Small intestine (tissue), 16 donors: ENCODE measurements at places on chromosomes 3 and 15.
A peak's percentile ranks its signal among the peaks of the same experiment; 100 is the strongest.

DNA sequence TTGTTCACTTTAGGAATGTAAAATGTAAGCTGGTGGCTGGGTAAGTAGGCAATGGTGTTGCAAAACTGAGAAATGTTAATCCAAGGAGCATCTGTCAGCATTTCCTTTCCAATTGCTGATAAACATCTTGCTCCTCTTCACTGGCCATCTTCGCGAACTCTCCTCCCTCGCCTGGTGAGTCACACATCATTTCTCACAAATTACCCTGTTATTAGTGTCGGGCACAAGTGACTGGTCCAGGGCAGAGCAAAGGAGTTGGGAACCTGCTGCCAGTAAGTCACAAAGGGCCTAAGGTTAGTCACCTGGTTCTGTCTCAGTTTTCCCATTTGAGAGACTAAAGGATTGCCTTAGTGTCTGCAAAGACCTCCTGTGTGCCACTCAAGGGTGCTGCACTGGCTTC lies 13.0 kb downstream of the CERS3 start:
- no peak for DNase-seq

DNA sequence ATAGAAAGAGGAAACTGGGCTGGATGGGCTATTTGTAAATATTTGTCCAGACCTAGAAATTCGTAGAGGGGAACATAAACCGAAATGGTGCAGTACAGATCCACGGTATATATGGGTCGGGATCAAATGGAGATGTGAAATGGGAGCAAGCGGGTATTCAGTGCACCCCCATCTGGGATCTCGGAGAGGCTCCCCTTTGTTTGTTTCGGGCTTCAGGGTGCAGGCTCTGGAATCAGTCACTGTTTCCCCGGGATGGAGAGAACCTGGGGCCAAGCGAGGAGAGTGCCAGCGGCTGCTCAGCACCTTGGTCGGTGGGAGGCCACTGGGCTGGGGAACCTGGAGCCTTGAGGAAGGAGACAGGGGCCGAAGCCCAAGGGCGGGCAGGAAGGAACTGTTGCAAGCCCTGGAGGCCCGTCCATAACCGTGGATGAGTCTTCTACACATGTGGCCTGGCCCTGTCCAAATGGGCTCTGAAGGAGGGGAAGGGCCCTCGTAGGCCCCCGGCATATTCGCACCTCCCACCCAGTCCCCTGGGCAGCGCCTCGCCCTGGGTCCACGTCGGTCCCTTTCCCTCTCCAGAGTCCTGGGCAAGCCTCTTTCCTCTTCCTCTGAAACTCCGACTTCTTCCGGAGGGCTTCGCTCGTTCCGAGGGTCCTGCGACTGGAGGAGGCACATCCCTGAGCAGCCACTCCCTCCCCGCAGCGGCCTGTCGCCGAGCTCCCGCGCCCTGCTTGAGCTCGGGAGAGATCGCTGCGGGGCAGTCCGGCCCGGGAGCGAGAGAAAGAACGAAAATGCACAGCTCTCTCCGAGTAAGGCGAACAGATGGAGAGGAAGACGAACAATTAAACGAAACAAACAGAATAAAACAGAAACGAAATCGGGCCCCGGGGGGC lies 3.0 kb downstream of the ISL2 start:
- no peak for DNase-seq

DNA sequence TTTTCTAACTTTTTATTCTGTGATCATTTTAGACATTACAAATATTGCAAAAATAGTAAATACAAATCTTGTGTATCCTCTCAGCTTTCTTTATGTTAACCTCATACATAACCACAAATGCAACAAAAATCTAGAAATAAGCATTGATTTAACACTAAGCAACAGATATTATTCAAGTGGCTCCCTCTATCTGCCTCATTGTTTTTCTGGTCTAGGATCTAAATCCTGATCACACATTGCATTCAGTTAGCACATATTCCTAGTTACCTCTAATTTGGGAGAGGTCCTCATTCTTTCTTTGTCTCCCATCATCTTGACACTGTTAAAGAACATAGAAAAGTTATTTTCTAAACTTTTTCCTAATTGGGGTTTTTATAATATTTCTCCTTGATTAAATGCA lies 1126.0 kb downstream of the ROBO2 start:
- DNase-seq = no peak

- no peak for DNase-seq
These were observed 476.9 kb upstream of the PROK2 start for GRCh38 chr3:72261566-72262564.

DNA sequence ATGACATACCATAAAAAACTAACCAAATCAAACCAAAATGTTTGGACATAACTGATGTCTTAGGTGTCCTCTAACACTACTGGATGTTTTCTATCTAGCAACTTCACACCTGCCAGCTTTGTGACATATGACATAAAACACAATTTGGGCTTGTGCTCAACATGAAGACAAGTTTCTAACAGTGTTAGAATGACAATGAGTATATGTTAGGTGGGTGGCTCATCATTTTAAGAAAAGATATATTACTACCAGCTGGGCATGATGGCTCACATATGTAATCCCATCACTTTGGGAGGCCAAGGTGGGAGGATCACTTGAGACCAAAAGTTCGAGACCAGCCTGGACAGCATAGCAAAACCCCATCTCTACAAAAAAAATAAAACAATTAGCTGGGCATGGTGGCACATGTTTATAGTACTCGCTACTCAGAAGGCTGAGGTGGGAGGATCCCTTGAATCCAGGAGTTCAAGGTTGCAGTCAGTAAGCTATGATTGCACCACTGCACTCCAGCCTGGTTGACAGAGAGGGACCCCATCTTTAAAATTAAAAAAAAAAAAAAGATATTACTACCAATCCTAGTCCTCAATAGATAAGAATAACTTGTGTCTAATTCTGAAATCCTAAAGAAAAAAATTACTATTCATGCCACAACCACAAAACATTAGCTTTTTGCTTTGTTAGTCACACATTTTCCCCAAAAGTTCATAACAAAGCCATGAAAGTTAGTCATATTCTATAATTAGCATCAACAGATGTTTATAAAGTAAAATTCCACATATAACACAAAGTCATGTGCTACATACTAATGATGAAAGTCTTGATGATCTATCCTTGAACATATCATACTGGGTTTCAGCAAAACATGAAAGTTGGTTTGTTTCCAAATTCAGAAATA lies 59.9 kb downstream of the LRRFIP2 start:
- no peak for DNase-seq

- no peak for DNase-seq
These were observed 106.5 kb downstream of the ERC2 start for GRCh38 chr3:56361731-56362130.

DNA sequence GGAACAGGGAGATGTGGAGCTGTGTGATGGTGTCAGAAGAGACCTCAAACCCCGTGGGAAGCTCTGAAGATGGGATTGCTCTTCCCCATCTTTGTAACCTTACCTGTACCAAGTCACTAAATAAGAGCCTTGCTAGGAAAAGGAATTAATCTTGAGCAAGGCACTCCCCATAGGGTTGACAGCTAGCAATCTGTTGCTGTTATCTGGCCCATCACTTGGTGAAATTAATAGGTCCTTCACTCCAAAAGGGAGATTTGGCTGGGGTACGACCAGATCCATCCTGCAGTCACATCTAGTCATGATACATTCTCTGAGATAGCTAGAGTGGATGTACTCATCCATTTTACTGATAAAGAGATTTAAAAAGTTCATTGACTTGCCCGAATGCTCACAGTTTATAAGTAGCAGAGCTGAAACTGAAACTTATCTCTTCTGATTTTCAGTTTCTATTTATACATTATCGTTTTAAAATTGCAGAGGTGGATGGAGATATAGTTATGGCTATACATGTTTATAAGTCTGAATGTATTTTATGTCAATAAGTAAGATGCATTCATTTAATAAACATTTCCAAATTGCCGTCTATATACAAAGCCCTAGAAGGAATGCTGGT lies 299.1 kb upstream of the MCTP2 start:
- no peak for DNase-seq

- DNase-seq = no peak
These were observed 645.9 kb upstream of the KCNMB2 start for GRCh38 chr3:177890359-177890683.

GRCh38 chr15:65336493-65337435 lies 32.3 kb downstream of the RNU5B-1 start:
- no peak for DNase-seq

DNA sequence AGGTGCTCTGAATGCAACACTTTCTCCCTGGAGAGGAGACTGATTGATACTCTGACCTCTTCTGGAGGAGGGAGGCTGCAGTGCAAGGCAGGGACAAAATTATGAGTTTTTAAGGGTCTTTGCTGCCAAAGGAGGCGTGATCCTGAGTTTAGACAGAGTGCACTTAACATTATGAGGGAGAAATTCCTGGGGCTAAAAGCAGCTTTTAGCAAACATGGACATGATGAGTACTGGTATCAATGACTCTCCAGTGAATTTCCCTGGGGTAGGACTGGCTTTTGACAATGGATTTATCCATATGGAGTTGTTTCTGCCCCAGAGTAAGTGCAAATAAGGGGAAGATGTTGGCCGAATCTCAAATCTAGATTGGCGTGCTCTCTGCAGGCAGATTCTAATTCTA lies 133.1 kb downstream of the THSD4 start:
- no peak for DNase-seq

GRCh38 chr15:85306946-85307686 lies 73.3 kb upstream of the AKAP13 start:
- DNase-seq = no peak

GRCh38 chr3:122794483-122794778 lies 438 bp upstream of the SLC49A4 start:
- no peak for DNase-seq

GRCh38 chr3:98980915-98981596 lies 79.6 kb upstream of the DCBLD2 start:
- DNase-seq = no peak

- DNase-seq = no peak
These were observed 169.2 kb upstream of the ADAMTS9 start for GRCh38 chr3:64856977-64857516.

DNA sequence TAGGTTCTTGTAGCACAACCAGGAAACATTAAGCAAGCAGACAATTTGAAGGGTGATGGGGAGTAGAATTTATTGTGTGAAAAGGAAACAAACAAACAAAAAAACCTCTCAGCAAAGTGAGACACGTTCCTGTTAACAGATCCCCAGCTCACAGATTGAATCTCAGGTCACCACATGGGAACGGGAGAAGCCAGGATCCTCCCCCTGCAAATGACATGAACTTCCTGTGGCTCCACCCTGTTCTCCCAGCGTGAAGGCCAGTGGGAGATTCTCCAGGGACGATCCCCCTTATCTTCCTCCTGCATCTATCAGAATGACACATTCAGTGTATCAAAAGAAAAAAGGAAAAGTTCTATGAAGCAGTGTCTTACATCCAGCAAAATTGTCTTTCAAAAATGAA lies 1488.1 kb downstream of the OTOL1 start:
- DNase-seq = no peak

DNA sequence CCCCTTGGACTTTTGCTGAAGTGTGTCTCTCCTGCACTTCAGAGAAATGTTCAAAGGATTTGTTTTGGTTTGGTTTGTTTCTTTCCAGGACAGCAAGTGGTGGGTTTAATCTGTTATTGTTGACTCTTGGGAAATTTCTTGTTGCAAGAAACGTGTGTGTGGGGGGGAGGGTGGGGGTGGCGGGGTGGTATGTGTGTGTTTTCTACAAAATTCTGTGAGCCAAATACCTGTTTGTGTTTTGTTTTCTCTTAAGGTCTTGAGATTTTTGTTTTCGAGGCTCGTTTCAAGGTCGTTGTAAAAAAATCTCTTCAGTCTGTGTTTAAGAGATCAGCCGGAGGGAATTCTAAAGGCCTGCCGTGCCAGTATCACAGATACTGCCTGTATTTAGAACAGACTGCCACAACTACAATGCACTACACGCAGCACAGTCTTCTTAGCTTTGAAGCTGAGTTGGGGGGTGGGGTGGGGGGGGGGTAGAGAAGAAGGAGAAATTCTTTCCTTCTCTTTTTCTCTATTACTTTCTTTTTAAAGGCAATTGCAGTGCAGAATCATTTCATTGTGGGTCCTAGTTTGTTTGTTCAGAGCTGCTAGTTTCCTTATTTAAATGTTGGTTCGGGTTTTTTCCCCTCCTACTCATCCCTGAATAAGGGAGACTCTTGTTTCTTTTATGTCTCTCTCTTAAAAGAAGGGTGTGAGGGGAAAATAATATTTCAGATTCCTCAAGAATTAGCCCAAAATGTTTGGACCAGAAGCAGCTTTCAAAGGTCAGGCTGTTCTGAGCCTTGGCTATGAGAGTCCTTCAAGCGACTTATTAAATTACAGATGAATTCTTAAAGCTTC lies 1.4 kb upstream of the BCL6 start:
- peak; percentile 57 for DNase-seq

DNA sequence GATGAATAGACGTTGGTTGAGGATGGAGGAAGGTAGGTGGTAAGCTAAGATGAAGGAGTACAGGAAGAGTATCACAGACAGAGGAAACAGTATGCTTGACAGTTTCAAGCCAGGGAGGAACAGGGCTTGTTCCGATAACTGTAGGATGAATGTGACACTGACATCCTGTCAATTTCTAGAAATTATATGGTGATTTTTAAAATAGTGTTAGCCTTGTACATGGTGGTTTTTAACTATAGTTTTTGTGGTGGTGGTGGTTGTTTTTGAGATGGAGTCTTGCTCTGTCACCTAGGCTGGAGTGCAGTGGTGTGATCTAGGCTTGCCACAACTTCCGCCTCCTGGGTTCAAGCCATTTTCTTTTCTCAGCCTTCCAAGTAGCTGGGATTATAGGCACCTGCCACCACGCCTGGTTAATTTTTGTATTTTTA lies 92.8 kb downstream of the FNDC3B start:
- DNase-seq = no peak

DNA sequence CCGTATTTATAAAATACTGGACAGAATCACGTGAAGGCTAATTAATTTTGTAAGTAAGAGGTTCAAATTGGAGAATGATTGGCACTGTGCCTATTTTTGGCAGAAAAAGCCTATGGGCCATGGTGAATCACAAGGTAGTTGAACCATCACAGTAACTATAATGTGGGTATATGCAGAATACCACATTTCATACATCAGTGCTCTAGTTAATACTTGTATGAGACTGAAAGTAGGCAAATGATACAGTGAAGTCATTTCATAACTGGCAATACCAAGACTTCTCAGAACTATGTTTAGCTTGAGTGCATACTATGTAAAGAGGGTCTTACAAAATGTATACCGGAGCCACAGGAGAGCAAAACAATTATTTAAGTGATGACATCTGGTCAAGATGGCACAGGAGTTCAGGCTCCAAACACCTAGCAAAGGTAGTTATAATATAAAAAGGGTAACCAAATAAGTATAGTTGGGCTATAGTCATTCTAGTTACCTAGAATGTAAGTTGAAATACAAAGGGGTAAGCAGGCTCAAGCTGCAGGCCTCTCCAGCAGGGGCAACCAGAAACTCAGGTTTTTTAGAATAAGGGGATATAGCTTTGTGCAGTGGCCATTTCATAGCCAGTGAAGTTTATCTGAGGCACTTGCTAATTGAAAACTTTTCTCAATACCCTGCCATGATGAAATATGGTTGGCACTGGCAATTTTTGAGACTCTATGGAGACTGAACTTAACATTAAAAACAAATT lies 19.1 kb downstream of the GPR160 start:
- no peak for DNase-seq

DNA sequence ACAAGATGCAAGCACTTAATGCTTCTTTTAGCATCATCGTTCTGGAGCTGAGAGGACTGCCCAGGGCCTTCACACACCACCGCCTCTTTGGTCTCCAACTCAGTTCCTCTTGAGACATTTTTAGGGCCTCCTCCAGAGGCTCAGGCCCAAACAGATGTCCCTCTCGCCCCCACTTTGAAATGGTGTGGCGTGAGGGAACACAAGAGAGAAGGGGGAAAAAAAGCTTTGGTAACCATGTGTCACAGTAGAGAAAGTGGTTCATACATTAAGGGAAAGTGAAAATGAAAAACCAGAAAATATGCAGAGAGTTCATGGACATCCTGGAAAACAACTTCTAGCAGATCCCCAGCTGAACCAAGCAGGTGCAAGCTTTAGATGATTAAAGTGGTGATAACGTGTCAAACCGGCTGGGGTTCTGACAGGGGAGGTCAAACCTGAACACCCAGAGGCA lies 33.1 kb upstream of the FOXP1 start:
- no peak for DNase-seq
